ENCODE measurements at places on chromosomes 4 and X.

GRCh38 chrX:20130357-20130756 is 11.3 kb downstream of the EIF1AX start:
- no peak for DNase-seq

- no peak for DNase-seq
Observed at GRCh38 chr4:173014113-173014558, 154.5 kb upstream of the GALNT7 start.

- no peak for DNase-seq
Observed at GRCh38 chr4:19155568-19155967, 1096.1 kb upstream of the SLIT2 start.

- DNase-seq = no peak
Observed at GRCh38 chr4:36794716-36795115, 449.8 kb upstream of the NWD2 start.

- no peak for DNase-seq
Observed at GRCh38 chr4:152719801-152720556, 40.2 kb upstream of the TMEM154 start.

DNA sequence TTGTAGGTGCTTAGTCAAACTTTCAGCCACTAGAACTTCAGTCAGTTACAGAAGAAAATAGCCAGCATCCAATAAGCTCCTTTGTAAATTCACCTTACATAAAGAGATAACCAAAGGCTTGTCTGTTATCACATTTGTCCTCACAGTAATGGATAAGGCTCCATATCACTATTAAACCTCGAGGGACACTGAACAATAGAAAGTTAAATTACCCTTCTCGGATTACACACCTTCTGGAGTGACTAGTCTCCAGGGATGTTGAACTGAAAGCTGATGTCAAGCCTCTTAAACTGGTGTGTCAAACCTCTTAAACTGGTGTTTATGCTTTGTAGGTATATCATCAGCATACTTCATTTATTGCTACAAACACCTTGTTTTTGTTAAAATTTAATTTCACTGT is 639.0 kb downstream of the CENPC start:
- DNase-seq = no peak

GRCh38 chr4:121324331-121324730 is 56.5 kb downstream of the QRFPR start:
- DNase-seq = no peak

DNA sequence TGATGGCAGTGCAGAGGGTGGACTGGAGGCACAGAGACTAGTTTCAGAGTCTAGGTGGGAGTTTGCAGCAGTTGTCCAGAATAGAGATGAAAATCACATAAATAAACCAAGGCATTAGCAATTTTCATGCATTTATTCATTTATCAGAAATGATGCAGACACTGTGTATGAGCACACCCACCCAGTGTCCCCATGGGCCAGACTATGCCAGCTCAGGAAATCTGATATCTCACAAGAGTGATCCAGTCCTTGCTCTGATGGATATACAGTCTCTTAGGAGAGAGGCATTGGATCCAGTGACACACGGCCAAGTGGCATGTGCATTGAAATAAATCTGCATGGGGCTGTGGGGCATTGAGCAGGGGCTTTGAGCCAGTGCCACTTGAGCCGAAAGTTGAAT is 228.2 kb downstream of the FRMPD4 start:
- no peak for DNase-seq

DNA sequence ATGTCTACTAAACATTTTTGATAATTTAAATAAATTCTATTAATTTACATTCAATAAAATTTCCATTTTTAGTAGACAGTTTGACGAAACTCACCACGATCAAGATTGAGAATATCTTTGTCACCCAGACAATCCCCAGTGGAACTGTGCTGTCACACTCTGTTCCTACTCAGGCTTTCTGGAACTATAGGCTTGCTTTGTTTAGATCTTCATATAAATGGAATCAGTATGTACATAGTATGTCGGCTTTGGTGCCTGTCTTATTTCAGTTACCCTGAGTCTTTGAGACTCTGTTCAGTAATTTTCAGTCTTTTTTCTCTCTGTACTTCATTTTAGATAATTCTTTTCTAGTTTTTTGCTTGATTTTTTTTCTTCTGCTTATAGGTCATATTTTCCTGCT is 163.5 kb upstream of the EMCN start:
- no peak for DNase-seq

DNA sequence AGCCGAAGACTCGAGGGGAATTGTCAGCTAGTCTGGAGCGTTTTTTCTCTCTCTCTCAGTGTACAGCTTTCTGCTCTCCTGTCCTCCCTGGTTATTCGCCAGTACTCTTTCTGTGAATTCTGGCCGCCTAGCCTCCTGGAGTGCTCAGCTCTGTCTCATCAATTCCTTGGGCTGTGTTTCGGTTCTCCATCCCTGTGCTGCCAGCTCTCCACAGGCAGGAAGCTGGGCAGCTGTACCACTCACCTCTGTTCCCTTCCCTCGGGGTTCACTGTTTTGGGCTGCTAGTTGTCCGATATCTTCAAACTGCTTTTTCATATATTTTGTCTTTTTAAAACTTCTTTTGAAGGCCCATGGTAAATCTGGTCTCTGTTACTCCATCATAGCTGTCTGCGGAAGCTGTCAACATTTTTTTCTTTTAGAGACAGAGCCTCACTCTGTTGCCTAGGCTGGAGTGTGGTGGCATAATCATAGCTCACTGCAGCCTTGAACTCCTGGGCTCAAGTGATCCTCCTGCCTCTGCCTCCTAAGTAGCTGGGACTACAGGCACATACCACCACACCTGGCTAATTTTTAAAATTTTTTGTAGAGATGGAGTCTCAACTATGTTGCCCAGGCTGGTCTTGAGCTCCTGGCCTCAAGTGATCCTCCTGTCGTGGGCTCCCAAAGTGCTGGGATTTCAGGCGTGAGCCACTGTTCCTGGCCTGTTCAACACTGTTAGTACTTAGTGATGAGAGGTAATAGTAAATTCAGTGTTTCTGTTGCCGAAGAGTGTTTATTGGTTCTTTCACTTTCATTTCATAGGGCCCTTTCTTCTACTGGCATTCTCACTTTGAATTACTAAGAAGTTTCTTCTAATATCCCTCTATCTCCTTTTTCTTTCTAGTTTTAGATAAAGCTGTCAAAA is 18.6 kb downstream of the ZCCHC4 start:
- no peak for DNase-seq

DNA sequence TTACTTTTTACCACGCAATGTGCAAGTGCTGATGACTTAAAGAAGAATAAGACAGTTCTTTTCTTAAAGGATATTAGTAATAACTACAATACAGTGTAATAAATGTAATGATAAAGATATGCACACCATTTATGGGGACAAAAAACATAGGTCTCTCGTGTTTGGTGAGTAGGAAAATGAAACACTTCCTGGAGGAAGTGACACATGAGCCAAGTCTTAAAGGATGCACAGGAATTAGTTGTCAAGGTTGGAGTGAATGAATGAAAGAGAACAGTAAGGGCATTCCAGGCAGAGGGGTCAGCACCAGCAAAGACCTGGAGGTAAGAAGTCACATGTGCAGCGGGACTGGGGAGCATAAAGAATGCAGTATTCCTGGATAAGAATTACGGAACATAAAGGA is 112.7 kb downstream of the SH3RF1 start:
- no peak for DNase-seq

- no peak for DNase-seq
Observed at GRCh38 chr4:83197555-83198235, 83.2 kb upstream of the PLAC8 start.

- DNase-seq = no peak
Observed at GRCh38 chrX:29797156-29797555, 418.2 kb upstream of the MAGEB2 start.

- no peak for DNase-seq
Observed at GRCh38 chrX:85544609-85545008, 165.1 kb upstream of the POF1B start.

- no peak for DNase-seq
Observed at GRCh38 chr4:3485011-3485791, 22.1 kb downstream of the DOK7 start.

GRCh38 chrX:126785539-126785938 is 34.0 kb upstream of the PRR32 start:
- no peak for DNase-seq

GRCh38 chrX:69221239-69222102 is 56.2 kb upstream of the PJA1 start:
- no peak for DNase-seq
